Vagina (tissue), 2 donors: ENCODE measurements at places on chromosomes 16 and 17. TPM values are rescaled to one million over a fixed set of nuclear protein-coding genes. Genes with fewer than 3 reads are reported as not detected.

- H3K27ac ChIP-seq = peak overlapping the region; percentile 45
- no peak overlapping the region for H3K4me3 ChIP-seq
- no peaks in the 10 kb centered on the region for H3K4me1 ChIP-seq
- DNase-seq = no peak
- H3K36me3 ChIP-seq = no peaks in the 10 kb centered on the region
These were observed 2.0 kb upstream of the KRT38 start for GRCh38 chr17:41442739-41443138.

DNA sequence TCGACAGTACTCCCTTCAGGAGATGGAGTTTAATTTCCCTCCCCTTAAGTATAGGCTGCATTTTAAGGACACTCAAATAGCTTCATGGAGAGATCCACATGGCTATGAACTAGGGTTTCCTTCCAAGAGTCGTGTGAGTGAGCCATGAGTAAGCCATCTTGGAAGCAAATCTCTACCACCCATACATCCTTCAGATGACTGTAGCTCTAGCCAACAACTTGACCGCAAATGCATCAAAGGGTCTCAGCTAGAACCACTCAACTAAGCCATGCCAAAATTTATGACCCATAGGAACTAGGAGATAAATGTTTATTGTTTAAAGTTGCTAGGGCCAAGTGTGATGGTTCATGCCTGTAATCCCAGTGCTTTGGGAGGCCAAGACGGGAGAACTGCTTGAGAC is 43.4 kb downstream of the METTL16 start:
- DNase-seq = no peak
- no peak overlapping the region for H3K27ac ChIP-seq
- no peaks in the 10 kb centered on the region for H3K27me3 ChIP-seq
- no peaks in the 10 kb centered on the region for H3K4me1 ChIP-seq
- no peaks in the 10 kb centered on the region for H3K36me3 ChIP-seq

GRCh38 chr17:82031303-82031884 is at the start of gene RAC3:
TSS of gene RAC3 (plus strand) at chr17:82031678. CDS start at chr17:82031762, 84 bp downstream.
- peak within 1 kb of the TSS; percentile 66 for H3K4me3 ChIP-seq
- DNase-seq = no peak
- H3K27ac ChIP-seq = peak within 1 kb of the TSS; percentile 34
- H3K4me1 ChIP-seq = peaks cover 22% of the 10 kb centered on the region
- H3K36me3 ChIP-seq = no peaks in the 10 kb centered on the region

- no peak overlapping the region for H3K4me3 ChIP-seq
- H3K27me3 ChIP-seq = no peaks in the 10 kb centered on the region
- peak overlapping the region; percentile 93 for H3K27ac ChIP-seq
- H3K4me1 ChIP-seq = peaks cover 92% of the 10 kb centered on the region
These were observed 13.8 kb downstream of the IL4R start for GRCh38 chr16:27327586-27327915.

DNA sequence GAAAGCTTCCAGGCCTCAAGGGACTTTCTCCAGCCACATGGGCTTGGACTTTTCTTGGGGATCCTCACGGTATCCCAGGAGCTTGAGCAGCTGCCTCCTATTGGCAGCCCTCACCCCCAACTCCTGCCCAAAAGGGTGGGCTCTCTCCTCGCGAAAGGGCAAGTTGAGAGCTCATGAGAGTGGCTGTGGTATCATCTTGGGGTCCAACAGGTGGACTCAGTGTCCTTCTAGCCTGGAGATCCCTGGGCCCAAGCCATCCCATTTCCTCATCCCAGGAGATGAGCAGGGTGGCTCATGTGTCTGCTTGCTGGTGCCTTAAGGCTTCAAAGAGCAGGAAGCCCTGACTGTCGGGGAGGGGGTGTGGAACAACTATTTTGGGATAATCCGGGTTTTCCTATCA is 17.7 kb downstream of the TBX4 start:
- no peaks in the 10 kb centered on the region for H3K36me3 ChIP-seq
- no peak overlapping the region for H3K4me3 ChIP-seq
- no peaks in the 10 kb centered on the region for H3K27me3 ChIP-seq
- H3K27ac ChIP-seq = no peak overlapping the region

GRCh38 chr16:88303890-88304819 is 78.6 kb upstream of the ZNF469 start:
- no peak overlapping the region for H3K4me3 ChIP-seq
- H3K36me3 ChIP-seq = no peaks in the 10 kb centered on the region
- peak overlapping the region; percentile 68 for H3K27ac ChIP-seq
- H3K4me1 ChIP-seq = peaks cover 44% of the 10 kb centered on the region
- DNase-seq = no peak

Gene TMEM101
- 33.6 TPM for total RNA-seq

DNA sequence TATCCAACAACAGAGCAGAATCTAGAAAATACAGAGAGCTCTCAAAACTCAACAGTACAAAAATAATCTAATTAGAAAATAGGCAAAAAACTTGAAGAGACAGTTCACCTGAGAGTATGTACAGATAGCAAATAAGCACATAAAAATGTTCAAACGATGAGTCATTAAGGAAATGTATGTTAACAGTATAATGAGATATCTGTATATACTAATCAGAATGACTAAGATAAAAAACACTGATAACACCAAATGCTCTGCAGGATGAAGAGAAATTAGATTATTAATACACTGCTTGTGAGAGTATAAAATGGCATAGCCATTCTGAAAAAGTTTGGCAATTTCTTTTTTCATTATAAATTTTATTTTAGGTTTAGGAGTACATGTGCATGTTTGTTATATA is 1307.6 kb upstream of the GOT2 start:
- DNase-seq = no peak
- H3K4me1 ChIP-seq = no peaks in the 10 kb centered on the region
- H3K27ac ChIP-seq = no peak overlapping the region
- H3K27me3 ChIP-seq = no peaks in the 10 kb centered on the region
- H3K36me3 ChIP-seq = no peaks in the 10 kb centered on the region

DNA sequence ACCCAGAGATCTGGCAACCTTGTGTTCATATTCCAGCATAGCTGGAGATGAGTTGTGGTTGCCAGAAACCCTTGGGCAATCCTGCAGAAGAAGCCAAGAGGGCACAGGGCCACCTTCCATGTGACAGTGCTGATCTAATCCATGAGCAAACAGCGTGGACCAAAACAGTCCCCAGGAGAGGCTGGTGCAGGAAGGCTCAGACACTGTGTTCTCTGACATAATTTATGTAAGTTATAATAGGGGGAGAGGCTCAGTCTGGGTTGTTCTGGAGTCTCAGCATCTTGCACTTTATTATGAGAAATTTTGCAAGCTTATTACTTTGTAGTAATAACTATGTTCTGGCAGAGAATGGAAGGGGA is 273.9 kb downstream of the HAPSTR1 start:
- no peak overlapping the region for H3K27ac ChIP-seq
- DNase-seq = peak; percentile 64
- H3K27me3 ChIP-seq = no peaks in the 10 kb centered on the region

Gene USH1G
- total RNA-seq = 0.49 TPM

DNA sequence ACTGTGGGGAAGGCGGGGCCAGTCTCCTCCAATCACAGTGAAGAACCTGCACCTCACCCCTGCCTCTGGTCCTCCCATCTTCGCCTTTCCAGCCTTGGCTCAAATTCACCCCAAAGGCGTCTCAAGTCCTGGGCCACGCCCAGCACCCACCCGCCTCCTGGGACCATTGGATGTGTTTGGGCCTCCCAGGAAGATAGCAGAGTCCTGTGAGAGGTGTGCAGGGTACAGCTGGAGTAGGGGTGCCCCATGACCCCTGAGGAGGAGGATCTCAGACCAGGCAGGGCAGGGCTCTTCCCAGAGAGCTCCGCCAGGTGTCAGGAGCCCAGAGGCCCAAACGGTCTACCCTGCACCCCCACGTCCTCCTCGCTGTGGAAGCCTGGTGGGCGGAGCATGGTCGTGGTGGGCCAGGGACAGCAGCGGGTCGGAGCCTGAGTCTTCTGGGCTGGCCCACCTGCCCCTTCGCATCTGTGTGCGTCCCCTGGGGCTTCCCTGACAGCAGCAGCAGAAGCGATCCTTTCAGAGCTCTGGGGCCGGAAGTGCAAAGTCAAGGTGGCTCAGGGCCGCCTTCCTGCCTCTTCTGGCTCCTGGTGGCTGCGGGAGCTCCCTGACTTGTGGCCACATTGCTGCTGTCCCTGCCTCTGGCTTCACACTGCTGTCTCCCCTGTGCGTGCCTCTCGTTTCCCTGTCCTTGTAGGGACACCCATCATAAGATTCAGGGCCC is 34.9 kb upstream of the ZNF469 start:
- H3K27me3 ChIP-seq = no peaks in the 10 kb centered on the region
- H3K4me1 ChIP-seq = peaks cover 15% of the 10 kb centered on the region
- DNase-seq = no peak
- no peak overlapping the region for H3K4me3 ChIP-seq
- H3K36me3 ChIP-seq = no peaks in the 10 kb centered on the region

DNA sequence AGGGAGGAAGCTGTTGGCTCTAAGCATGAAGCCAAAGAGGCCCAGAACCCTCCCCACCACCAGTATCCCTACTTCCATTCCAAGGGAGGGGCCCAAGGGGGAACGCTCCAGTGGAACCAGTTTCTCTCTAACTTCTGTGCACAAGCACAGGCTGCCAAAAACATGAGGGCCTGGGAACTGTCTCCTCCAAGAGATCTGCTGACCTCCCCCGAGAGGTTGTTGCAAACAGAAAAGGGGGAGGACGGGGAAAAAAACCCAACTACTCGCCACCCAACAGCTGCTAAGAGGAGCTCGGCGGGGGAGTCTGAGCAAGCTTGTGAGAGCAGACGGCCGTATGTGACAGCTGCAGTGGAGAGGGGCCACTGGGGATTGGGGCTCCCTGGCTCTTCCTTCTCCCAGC is 15.7 kb upstream of the SLC35B1 start:
- DNase-seq = no peak
- H3K27me3 ChIP-seq = no peaks in the 10 kb centered on the region
- no peak overlapping the region for H3K4me3 ChIP-seq
- peaks cover 28% of the 10 kb centered on the region for H3K36me3 ChIP-seq
- H3K4me1 ChIP-seq = peaks cover 35% of the 10 kb centered on the region
- H3K27ac ChIP-seq = peak overlapping the region; percentile 71

Gene CCL5
- 4.9 TPM for total RNA-seq

DNA sequence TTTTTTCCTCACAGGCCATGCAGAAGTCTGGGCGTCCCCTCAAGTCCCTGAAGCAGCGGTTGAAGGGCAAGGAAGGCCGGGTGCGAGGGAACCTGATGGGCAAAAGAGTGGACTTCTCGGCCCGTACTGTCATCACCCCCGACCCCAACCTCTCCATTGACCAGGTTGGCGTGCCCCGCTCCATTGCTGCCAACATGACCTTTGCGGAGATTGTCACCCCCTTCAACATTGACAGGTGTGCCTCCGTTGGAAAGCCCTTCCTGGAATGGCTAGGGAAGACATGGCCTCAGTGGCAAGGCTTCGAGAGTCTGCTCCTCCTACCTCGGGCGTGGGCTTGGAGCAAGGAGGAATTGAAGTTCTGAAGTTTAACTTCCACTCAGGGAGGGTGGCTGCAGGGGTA is 13.5 kb downstream of the POLR2A start:
- H3K36me3 ChIP-seq = peaks cover 5% of the 10 kb centered on the region
- H3K27me3 ChIP-seq = no peaks in the 10 kb centered on the region
- H3K4me1 ChIP-seq = peaks cover 24% of the 10 kb centered on the region
- no peak overlapping the region for H3K4me3 ChIP-seq

- no peak overlapping the region for H3K4me3 ChIP-seq
- DNase-seq = no peak
- no peaks in the 10 kb centered on the region for H3K36me3 ChIP-seq
- no peaks in the 10 kb centered on the region for H3K4me1 ChIP-seq
- no peak overlapping the region for H3K27ac ChIP-seq
- no peaks in the 10 kb centered on the region for H3K27me3 ChIP-seq
These were observed 144.1 kb downstream of the RBFOX3 start for GRCh38 chr17:79466562-79467350.

Gene SP6
- 3.9 TPM for total RNA-seq

GRCh38 chr16:87550495-87550961 is 51.8 kb upstream of the JPH3 start:
- DNase-seq = no peak
- no peak overlapping the region for H3K27ac ChIP-seq
- no peaks in the 10 kb centered on the region for H3K4me1 ChIP-seq
- no peak overlapping the region for H3K4me3 ChIP-seq
- H3K27me3 ChIP-seq = no peaks in the 10 kb centered on the region

- H3K36me3 ChIP-seq = no peaks in the 10 kb centered on the region
- no peak for DNase-seq
- no peaks in the 10 kb centered on the region for H3K27me3 ChIP-seq
- no peak overlapping the region for H3K27ac ChIP-seq
These were observed 47.2 kb downstream of the GPR139 start for GRCh38 chr16:20026361-20027072.

Gene ZNF385C
- total RNA-seq = 0.49 TPM

DNA sequence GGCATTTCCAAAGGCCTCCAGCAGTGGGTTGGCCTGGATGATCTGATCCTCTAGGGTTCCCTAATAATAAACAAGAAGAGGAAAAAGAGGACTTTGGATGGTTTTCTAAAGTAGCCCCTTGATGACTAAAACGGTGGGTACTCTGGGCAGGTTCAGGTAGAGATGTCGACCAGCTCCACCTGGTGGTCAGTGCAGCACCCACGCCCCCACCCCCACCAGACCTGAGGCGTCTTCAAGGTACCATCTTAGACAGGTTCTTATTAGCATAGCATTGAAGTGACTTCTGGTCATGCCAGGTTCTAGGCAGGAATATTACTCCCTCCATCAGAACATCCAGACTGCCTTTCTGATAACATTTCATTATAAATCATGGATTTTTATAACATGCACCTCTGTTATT is 15.0 kb downstream of the MYH13 start:
- no peaks in the 10 kb centered on the region for H3K4me1 ChIP-seq
- H3K27ac ChIP-seq = no peak overlapping the region
- H3K36me3 ChIP-seq = no peaks in the 10 kb centered on the region
- H3K27me3 ChIP-seq = no peaks in the 10 kb centered on the region

DNA sequence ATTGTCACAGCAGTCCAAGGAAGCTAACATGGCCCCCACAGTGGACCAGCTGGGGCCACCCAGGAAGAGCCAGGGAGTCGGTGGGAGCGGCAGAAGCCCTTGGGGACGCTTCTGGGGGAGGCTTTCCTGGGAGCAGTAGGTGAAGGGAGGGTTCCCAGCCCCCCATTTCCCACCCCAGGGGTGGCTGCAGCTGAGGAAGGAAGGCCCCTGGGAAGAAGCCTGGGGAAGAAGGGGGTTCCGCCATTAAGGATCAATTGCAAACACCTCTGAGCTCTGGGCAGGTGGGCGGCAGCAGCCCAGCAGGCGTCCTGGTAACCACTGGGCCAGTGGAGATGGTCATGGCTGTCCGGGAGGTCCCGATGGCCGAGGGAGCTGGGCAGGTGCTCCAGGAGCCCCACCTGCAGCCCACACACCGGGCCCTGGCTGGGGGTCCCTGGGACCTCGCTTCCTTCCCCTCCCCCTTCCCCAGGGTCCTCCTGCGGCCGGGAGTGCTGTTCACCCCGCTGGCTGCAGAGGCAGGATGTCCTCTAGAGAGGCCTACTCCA is 592 bp upstream of the PERCC1 start:
- no peaks in the 10 kb centered on the region for H3K27me3 ChIP-seq
- DNase-seq = no peak
- no peaks in the 10 kb centered on the region for H3K4me1 ChIP-seq

- H3K36me3 ChIP-seq = peaks cover 13% of the 10 kb centered on the region
- no peak overlapping the region for H3K27ac ChIP-seq
- no peak for DNase-seq
- no peaks in the 10 kb centered on the region for H3K27me3 ChIP-seq
- peaks cover 13% of the 10 kb centered on the region for H3K4me1 ChIP-seq
These were observed 7.1 kb downstream of the NKIRAS2 start for GRCh38 chr17:42026857-42027589.

- no peak overlapping the region for H3K4me3 ChIP-seq
- H3K4me1 ChIP-seq = peaks cover 32% of the 10 kb centered on the region
- no peaks in the 10 kb centered on the region for H3K36me3 ChIP-seq
- no peaks in the 10 kb centered on the region for H3K27me3 ChIP-seq
- H3K27ac ChIP-seq = no peak overlapping the region
- DNase-seq = no peak
These were observed 3.6 kb upstream of the ZMYND15 start for GRCh38 chr17:4735876-4736651.

- no peaks in the 10 kb centered on the region for H3K27me3 ChIP-seq
- no peak overlapping the region for H3K27ac ChIP-seq
- DNase-seq = no peak
- H3K4me1 ChIP-seq = no peaks in the 10 kb centered on the region
- no peaks in the 10 kb centered on the region for H3K36me3 ChIP-seq
These were observed 374.3 kb upstream of the GOT2 start for GRCh38 chr16:59108374-59108773.
